Pulmonary artery endothelial cell (primary cell): ENCODE measurements at places on chromosomes 7 and 10.
A peak's percentile ranks its signal among the peaks of the same experiment; 100 is the strongest.

- no peak for DNase-seq
Observed at GRCh38 chr10:100654782-100655325, 90.5 kb upstream of the PAX2 start.

DNA sequence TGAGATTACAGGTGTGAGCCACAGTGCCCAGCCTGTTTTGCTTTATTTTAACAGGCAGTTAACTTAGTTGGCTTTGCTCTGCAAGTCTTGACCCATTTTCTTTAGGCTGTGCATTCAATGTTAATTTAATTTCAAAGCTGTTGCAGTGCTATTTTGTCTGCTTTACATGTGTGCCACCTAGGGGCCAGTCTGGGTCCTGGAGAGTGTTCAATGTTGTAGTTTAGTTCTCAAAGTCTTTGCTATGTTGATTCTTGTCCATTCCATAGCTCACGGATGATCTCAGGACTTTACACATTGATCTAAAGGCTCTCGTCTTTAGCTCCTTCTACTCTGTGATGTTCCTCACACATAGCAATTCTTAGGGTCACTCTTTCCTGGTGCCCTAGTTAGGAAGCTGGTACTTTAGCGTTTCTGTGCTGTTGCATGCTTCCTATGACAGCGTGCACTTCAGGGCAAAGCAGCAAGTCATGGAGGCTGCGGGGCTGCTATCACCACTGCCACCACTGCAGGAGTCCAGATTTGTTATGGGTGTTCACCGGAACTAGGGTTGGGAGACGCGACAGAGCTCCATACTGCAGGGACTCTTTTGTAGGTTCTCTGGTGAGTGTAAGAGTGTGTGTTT, 16.4 kb upstream of the ABCA13 start:
- DNase-seq, result peak; percentile 7

GRCh38 chr10:7364474-7364873, 46.4 kb downstream of the SFMBT2 start:
- no peak for DNase-seq

DNA sequence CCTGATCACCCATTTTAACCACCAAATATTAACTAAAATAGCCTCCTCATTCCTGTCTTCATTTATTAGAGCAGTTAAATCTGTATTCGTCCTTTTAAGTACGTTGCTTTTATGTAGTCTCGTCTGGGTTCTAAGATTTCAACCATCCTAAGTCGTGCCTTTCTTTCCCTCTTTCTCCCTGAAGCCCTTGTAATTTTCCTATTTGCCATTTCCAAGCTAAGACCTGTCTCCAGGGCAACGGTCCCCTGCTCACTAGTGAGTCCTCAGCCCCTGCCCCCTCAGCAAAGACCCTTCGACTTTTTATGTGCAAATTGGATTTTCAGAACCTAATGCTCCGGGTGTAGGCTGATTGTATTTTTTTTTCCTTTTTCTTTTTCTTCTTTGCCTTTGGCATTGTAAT, 16.1 kb upstream of the MEST start:
- DNase-seq, result no peak

DNA sequence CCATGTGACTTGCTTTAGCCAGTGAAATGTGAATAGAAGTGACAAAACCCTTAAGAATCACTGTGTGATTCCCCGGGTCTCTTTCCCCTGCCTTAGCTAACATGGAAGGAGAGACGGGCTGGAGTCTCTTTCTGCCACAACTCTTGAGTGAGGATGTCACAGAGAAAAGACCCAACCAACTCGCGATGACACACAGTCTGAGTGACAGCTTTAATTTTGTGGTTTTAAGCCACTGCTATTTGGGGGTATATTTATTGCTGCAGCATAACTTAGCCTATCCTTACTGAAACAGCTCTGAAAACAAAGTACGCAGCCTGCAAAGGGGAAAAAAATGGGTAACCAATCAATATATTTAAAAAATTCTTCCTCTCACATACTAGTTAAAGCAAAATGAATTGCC, 319.4 kb downstream of the CALN1 start:
- DNase-seq, result no peak

- no peak for DNase-seq
Observed at GRCh38 chr10:132551808-132552130, 14.2 kb downstream of the INPP5A start.

GRCh38 chr10:112741830-112742402, 208.1 kb upstream of the TCF7L2 start:
- DNase-seq, result peak; percentile 5

DNA sequence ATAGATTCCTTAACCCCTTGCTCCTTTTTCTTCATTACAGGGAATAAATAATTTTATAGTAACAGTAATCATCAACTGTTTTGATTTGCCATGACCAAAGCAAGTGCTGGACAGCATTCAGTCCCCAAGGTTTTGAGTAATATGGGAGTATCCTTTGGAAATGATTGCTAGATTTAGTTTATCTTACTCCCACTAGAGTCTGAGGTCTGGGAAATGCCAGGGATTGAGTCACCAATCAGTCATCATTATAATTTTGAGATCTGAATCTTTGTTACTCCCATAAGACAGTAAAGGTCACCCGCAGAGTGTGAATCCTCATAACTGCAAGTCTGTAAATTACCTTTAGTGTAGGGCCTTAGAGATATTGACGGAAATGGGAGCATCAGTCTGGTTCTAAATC, 133.7 kb upstream of the SEMA3E start:
- DNase-seq, result no peak

DNA sequence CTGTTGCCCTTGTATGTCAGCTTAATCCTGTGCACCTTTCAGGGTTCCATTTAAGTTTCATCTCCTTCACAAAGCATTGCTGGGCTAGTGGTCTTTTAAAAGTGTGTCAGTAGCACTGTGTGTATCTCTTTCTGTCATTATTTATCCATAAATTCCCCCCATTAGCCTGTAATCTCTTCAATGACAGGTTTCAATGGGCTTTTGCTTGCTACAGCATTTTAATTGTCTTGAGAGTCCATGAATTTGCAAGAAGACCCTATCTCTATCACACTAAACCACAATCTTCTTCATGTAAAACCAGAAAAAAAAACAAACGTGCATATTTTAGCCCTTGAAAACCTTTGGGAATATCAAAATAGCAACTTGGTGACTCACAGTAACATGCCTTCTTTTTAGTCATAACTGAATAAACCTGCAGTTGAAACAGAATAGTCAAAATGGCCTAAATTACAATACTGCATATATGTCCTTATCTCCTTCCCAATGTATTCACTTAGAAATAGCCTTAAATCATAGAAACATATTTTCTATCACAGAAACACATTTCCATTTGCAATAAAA, 118.6 kb downstream of the PON1 start:
- no peak for DNase-seq

DNA sequence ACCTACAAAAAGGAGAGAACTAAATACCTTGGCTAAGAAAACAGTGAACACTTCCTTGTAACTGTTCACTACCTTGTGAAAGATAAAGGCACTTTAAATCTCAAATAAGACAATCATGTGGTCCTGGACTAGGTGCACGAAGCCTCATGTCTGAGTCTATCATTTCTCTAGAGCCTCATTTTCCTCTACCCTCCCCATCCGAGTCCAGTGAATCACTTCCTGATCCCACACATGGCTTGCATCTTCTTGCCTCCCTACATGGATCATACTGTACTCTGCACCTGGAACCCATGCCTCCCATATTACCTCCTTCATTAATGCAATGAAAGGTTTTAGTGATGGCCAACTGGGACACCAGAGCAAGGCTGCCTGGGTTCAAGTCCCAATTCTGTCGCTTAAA, 34.5 kb downstream of the SNX10 start:
- DNase-seq, result no peak

GRCh38 chr10:95395947-95396449, 105.2 kb upstream of the PDLIM1 start:
- no peak for DNase-seq

GRCh38 chr7:16421333-16422102, at the start of gene CRPPA:
Gene CRPPA (minus strand): TSS chr7:16421538. CDS start chr7:16421322, 216 bp downstream.
- DNase-seq, result no peak

GRCh38 chr10:28975891-28976531, 298.7 kb downstream of the BAMBI start:
- no peak for DNase-seq

- no peak for DNase-seq
Observed at GRCh38 chr10:83582407-83583095, 556.8 kb upstream of the GHITM start.

GRCh38 chr10:74863551-74863950, 37.2 kb downstream of the KAT6B start:
- DNase-seq, result no peak

GRCh38 chr10:60575105-60575504, 185.4 kb upstream of the ANK3 start:
- DNase-seq, result no peak

DNA sequence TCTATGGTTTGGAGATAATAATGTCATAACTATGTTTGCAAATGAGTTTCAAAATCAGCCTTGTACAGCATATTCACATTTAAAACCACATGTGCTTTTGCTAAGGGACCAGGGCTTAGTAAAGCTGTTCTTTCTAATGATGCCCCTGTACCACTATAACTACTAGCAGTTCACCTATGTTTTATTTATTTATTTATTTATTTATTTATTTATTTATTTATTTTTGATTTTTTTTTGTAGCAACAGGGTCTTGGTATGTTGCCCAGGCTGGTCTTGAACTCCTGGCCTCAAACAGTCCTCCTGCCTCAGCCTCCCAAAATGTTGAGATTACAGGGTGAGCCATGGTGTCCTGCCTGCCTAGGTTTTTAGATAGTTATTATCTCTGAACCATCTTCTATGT, 96.9 kb downstream of the CFAP58 start:
- no peak for DNase-seq

DNA sequence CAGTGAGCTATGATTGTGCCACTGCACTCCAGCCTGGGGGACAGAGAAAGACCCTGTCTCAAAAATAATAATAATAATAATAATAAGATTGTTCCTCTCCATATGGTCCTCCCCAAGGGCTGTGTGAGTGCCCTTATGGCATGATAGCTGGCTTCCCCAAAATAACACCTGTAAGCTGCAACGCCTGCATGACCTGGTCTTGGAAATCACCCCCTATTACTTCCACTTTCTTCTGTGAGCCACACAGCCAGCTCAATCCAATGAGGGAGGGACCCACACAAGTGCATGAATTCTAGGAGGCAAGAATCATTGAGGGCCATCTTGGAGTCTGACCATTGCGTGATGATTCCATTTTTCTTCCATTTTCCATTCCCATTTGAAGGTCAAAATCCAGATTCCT, 82.7 kb upstream of the CALN1 start:
- DNase-seq, result no peak

- DNase-seq, result no peak
Observed at GRCh38 chr7:74057216-74057925, 26.2 kb upstream of the LIMK1 start.

GRCh38 chr10:30219971-30220751, 128.9 kb downstream of the MTPAP start:
- DNase-seq, result no peak

DNA sequence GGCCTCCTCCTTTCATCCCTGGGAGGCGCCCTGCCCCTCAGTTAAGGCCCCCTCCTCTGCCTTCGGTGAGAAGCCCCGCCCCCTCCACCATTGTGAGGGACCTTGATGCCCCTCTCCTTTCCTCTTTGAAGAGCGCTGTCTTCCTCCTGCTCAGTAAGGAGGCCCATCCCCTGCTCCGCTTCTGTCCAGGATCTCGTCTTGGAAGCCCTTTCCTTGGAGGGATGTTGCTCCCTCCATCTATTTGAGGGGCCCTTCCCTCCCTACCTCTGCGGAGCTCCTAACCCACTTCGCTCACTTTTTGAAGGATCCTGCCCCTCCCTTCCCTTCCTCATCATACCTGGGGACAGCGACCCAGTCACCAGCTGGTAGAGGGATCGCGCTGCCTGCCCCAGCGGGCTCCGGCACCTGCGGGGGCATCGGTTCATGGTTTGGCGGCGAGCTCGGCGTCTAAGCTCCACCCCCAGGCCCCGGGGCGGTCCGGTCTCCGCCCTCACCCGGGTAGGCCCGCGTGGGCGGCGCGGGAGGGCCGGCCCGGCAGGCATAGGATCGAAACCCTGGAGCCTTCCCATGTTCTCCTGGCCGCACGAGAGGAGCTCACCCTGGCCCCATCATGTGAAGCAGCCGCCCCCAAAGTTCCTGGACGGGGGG, 4.1 kb downstream of the KCNIP2 start:
- DNase-seq, result no peak

- DNase-seq, result no peak
Observed at GRCh38 chr7:12809476-12809875, 122.0 kb downstream of the ARL4A start.

DNA sequence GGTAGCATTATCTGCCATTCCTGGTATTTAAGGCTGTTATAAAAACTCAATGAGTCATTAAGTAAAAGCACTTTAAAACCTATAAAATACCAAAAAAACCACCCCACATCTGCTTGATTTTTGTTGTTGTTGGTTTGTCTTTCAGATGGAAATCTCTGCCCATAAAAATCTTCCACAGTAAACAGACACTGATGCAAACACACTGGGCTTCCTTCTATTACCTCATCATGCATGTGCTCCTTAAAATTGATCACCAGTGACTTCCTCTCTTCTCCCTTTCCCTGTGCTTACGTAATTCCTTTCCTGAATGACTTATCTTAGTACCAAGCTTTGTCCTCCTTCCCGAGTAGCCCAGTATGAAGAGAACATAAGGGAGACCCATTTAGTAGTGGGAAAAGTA, 167.2 kb downstream of the EVX1 start:
- DNase-seq, result no peak

DNA sequence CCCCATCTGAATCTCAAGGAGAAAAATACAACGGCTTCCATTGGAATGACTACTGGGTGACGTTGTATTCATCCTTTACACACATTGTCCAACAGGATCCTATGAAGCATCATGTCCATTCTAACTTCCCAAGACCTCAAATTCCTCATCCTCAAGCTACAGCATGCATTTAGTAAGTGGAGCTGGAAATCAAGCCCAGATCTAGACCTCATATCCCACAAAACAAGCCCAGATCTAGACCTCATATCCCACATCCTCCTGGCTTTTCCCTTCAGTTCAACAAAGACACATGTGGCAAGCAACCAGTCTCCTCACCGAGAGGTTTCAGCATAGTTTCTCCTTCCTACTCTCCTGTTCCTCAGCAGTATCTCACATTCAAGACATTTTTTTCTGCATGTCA, 12.2 kb downstream of the IGF2BP3 start:
- no peak for DNase-seq

DNA sequence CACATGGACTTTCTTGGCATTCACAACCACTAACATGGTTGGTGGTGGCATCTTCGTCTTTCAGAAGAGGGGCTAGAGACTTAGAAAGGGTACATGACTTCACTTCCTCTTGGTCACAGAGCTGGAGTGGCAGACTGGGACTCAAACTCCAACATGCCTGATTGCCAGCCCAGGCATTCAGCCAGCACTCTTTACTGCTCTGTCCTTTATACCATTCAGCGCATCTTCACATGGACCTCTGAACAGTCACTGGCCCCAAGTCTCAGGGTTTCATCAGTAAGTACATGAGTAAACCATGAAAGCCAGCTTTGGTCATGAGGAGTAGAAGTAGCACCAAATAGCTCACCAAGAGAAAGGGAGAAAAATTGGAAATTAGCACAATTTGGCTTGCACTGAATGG, 148.4 kb upstream of the KLF14 start:
- no peak for DNase-seq

DNA sequence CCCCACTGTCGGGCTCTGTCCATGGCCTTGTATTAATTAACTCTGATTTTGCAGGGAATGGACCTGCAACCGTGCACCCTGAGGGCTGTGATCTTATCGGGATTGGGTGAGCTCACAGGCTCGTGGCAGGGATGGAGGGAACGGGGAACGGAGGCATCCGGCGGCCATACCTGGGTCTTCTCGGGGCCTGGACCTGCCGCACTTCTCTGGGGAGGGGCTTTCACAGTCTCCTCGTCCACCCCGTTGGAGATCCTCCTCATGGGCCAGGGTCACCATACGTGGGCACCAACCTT, 57.5 kb upstream of the SHH start:
- no peak for DNase-seq
